ENCODE measurements at places on chromosomes 12 and 14.

DNA sequence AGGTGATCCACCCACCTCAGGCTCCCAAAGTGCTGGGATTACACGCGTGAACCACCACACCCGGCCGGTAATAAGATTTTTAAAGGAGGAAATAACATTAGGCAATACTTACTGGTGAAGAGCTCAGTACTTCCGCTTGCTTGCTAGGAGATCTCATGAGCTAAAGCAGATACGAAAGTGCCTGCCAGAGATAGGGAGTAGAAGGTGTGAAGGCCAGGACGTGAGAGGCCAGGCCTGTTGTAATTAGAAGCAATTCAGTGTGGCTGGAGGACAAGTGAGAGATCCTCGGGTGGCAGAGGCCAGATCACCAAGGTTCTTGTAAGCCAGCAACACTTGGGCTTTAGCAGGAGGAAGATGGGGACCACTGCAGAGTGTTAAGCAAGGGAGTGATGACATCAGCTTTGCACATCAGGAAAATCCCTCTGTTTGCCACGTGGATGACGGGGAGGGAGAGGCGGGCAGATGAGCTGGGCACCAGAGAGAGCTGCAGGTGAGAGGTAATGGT, 7.6 kb downstream of the TECPR2 start:
- DNase-seq: no peak

- DNase-seq: no peak
These were observed 12.8 kb downstream of the NEK9 start for GRCh38 chr14:75113932-75114539.

DNA sequence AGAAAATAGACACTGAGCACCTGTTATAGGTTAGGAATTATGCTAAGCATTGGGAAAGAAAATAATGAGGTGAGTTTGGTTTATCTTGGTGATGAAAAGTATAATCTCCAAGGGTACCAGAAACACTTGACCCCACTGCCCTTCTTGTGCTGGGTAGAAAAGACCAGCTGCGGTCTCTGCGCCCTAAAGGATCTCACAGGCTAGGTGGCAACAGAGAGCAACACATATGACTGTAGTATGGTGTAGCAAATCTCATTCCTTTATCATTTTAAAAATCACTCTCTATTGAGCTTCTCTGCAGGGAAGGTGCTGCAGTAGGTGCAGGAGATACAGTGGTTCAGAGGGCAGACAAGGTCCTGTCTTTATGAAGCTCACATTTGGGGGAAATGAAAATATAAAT, 26.1 kb downstream of the NRXN3 start:
- no peak for DNase-seq

DNA sequence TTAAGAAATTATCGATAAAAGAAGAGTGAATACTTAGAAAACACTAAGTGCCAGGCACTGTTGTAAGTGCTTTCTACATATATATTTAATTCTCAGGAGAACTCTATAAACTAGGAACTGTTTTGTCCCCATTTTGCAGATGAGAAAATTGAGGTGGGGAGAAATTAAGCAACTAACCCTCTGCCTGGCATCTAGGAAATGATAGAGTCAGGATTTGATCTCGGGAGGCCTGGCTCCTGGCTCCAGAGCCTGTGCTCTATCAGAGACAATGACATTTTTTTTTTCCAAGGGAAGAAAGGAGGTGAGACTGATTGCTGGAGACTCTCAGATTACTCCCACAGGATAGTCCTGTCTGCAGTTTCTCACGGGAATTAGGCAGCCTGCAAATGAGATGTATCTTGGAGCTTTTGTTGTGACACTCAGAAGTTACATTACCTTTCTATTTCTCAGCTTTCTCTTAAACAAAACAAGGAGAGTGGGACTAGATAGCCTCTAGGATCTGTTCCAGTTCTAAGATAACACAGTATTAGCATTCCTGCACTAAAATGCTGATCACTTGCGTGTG, 1.4 kb upstream of the FAM234B start:
- no peak for DNase-seq

GRCh38 chr14:91614187-91614586, 104.1 kb upstream of the PPP4R3A start:
- no peak for DNase-seq

DNA sequence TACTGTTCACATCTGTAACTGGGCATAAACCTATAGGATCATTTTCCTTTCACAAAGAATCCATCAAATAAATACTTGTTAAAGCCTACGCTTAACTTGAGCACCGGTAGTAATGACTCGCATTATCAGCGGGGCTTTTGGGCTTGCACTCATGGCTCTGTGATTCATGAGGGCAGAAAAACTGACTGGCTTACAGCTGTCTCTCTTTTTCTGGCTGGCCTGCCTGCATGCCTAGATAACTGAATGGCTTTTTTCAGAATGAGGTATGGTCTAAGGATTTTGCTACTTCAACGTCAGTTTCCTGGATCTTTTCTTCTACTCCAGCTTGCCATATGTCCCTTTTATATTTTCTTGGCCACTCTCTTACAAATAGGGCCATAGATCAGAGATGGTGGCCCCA, 531.1 kb downstream of the NRXN3 start:
- no peak for DNase-seq

GRCh38 chr14:96094211-96094610, 55.0 kb downstream of the C14orf132 start:
- DNase-seq: no peak

DNA sequence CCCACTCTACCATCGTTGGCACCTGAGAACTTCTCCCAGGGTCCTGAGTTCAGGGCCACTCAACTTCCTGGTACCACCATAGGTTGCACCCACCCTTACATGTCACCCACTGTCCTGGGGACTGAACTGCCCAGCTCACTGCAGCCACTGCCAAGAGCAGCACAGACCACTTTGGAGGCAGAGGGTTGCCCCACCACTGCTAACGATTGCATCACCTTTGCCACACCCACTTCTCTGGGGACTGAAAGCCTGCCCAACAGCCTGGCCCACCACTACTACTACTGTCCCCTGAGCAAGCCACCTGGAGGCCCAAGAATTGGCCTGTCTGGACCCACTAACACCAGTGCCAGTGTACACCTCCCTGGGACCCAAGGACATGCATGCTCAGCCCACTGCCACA, 27.6 kb downstream of the CACNA2D4 start:
- no peak for DNase-seq

DNA sequence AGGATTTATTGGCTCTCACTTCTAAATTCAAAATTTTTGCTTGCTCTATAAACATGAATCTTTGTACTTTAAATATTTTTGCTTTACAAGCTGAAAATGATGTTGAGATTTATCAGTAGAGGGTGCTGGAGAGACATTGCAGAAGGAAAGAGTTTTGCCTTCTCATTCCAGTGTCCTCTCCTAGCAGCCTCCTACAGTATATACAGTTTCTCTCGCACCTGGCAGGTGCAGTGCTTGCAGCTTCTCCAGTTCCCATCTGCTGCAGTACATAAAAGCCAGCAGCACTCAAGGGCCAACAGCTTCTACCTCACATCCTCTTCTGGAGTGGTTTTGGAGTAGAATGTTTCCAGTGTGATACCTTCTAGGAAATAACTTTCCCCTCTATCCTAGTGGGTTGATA, 601.8 kb upstream of the ATXN7L3B start:
- DNase-seq: no peak

GRCh38 chr12:62930546-62931425, 4.2 kb downstream of the PPM1H start:
- DNase-seq: no peak

- DNase-seq: no peak
These were observed 360.4 kb upstream of the MDGA2 start for GRCh38 chr14:48035836-48036235.

DNA sequence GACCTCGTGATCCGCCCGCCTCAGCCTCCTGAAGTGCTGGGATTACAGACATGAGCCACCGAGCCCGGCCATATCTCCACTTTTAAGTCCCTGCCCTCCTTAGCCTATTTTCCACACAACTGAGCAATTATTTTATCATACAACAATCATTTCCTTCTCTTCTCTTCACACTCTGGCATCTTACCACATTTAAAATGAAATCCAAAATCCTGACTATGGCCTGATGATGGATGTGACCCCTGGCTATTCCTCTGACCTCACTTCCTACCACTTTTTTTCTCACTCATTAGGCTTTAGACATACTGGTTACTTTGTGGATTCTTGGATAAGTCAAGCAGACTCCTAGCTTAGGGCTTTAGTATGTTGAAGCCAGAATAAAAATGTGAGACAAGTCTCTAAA, 21.9 kb upstream of the EID3 start:
- DNase-seq: no peak

DNA sequence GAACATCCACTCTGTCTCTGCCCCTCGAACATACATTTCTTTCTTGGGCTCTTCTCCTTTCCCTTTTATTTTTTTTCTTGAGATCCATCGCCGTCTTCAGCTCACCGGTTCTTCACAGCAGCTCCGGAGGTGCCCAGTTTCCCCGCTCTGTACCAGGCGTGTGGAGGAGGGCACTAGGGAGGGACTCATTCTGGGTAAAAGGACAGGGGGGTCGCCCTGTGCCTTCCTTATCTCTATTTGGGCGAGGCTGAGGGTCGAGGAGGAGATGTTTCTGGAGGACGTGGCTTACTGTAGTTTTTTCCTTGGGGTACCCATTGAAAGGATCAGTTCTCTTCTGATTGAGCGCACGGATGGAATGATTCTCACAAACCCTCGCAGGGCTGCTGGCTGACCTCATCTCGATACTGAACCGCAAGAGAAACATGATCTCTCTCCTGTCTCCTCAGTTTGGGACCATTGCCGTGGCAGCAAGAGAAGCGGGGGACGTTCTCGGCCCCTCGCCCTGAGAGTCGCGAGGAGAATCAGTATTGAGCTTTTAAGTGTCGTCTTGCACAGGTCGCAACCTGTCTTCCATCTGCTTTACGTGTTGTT, 386 bp downstream of the LIN52 start:
- no peak for DNase-seq

DNA sequence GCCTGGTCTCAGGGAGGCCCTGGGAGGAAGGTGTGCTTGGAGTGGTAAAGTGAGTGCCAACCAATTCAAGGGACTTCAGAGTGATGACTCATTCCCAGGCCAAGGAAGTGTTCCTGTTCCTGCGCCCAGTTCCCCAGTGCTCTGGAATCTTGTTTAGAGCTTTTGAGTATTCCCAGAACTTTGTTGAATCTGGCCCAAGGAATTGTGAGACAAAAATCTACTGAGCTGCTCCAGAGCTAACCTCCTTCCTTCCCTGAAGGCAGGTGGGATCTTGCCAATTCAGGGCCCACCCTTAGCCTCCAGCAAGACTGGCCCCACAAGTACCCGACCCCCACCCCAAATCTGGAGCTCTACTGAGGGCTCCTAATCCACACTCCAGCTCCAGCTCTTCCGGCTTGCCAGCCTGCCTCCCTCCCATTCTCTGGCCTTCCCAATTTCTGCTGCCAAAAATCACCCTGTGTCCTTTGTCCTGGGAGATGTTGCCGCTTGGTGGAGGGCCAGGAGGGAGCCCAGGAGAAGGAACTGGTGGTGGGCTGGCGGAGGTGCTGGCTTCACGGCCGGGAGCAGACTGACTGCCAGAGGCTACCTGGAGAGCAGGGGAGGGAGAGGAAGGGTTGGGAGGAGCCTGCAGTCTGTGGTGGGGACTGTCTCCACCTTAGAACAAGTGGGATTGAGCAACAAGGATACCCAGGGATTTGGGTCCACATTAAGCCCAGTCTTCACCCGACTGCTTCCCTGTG, 2.0 kb upstream of the ATN1 start:
- DNase-seq: peak; percentile 78

- DNase-seq: no peak
These were observed 980.9 kb upstream of the FBXO33 start for GRCh38 chr14:40413136-40413535.

DNA sequence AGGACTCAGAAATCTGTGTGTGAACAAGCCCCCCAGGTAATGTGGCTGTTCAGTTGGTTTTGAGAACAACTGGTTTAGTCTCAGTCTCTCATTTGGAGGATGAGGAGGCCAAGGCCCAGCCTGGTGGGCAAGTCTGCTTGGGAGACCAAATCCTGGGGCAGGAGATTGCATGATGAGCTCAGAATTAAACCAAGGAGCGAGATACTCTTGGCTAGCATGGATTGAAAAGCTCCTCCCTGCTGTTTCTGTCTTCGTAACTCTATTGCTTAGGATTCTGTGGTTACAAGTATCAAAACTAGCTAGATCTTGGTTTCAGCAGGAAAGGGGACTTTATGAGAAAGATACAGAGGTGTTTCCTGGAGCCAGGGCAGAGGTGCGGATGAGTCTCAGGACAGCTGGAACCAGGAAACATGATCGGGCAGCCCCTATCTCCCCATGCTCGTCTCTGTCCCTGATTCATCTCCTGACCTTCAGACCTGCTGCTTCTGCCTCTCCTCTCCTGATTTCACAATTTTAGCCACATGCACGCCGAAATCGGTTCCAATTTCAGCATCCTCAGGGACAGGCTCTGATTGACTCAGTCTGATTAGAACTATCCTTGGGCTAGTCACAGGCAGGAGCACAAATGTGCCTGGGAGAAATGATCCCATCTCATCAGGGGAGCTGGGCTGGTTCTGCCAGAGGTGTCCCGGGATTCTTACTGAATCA, 40.2 kb upstream of the RIN3 start:
- no peak for DNase-seq
